ENCODE measurements at places on chromosomes 11 and 22.

DNA sequence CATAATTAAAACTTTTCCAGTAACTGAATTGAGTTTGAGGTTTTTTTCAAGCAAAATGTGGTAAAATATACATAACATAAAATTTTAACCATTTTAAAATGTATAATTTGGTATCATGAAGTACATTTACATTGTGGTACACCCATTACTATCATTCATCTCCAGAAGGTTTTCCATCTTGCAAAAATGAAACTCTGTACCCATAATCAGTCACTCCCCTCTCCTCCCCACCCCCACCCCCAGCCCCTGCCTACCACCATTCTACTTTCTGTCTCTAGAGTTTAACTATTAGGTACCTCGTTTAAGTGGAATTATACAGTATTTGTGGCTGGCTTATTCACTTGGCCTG, 63.7 kb downstream of the MICAL2 start:
- no peak for DNase-seq

DNA sequence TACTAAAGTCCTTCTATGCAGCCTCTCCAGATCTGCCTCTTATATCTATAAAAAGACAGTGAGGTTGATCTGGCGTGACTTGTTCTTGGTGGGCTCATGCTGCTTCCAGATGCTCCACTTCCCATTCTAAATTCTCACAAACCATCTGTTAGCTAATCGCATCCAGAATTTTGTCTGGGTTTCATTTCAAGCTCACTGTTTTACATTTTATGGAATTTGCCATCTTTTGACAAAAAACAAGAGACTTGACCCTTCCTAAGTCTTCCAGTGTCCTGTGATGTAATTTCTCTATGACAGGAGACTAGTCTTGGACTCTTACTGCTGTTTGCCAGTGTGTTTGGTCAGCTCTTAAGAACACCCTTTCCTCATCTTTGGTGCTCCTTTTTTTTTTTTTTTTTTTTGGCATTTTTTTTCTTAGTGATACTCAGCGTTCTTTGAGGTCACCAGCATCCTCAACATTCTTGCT, 23.0 kb downstream of the CRKL start:
- DNase-seq = no peak

DNA sequence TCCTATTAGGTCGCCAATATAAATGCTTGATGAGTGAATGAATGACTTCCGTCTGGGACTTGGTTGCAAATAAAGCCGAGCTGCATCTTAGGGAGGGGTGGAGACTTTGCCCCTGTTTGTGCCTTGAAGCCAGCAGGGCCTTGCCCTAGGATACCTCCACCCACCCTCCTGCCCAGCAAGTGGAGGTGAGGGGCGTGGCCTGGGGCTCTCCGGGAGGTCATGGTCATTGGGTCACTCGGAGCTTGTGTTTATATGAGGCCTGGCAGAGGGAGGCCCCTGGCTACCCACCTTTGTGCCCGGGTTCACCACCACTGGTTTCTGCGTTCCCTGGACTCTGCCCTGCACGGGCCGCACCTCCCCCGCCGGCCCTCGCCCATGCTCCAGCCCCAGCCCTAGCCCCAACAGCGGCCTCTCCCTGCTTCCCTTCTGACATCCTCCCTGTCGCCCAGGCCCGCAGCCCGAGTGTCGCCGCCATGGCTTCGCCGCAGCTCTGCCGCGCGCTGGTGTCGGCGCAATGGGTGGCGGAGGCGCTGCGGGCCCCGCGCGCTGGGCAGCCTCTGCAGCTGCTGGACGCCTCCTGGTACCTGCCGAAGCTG, 4.3 kb downstream of the MPST start:
- no peak for DNase-seq

GRCh38 chr11:1746511-1746931, 3.9 kb downstream of the IFITM10 start:
- no peak for DNase-seq

DNA sequence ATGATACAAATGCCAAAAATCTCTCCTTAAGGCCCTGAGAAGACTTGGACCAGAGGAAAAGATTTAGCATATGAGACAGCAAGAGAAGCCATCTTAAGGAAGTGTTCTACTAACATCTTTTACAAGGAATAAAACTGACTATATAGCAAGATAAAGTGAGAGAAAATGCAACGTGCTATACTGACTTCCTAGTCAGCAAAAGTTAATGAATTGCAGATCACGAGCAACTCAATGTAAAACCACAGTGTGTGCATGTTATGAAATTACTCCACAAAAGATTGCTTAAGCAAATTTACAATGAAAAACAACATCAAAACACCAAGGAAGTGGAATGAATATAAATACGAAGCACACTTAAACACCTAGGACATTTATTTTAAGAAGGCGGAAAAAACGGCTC, 187.5 kb downstream of the CADM1 start:
- no peak for DNase-seq

- no peak for DNase-seq
Measured at GRCh38 chr11:72041364-72042063, 38.8 kb downstream of the NUMA1 start.

GRCh38 chr22:40330086-40330485, 16.2 kb upstream of the ADSL start:
- no peak for DNase-seq

- no peak for DNase-seq
Measured at GRCh38 chr11:83159902-83160865, 3.3 kb downstream of the PCF11 start.

DNA sequence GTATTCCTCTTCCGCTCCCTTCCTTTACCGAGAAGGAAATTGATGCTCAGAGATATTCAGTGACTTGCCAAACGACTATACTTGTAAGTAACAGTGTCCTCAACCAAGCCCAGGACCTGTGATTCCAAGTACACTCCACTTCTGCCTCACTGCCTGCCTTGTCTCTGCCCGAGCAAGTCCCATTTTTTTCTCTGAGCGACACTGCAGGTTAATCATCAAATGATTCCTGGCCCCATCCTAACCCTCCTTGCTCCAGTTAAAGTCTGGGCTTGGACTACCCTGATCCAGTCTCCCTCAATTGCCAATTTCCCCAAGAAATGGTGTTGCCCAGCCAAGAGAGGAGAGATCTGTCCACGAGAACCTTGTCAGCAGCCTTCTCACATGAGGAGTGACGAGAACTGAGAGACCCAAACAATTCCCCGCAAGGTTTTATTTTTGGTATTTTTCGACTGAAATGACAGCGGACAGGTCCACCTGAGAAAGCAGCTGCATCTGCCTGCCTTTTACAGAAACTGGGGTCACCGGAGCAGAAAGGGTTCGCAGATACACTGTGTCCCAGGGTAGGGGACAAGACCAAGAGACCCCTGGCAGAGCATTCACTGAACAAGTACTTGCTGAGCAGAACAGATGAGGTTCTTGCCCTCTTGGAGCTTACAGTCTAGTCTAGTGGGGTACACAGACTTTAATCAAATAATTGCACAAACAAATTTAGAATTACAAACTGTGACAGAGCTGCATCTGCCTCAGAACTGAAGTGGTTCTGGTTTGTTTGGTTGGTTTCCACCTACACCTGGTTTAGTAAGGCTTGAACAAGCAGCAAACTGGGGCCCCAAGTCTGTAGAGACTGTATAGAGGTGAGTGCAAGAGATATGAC, 11.4 kb downstream of the POU2AF1 start:
- no peak for DNase-seq

DNA sequence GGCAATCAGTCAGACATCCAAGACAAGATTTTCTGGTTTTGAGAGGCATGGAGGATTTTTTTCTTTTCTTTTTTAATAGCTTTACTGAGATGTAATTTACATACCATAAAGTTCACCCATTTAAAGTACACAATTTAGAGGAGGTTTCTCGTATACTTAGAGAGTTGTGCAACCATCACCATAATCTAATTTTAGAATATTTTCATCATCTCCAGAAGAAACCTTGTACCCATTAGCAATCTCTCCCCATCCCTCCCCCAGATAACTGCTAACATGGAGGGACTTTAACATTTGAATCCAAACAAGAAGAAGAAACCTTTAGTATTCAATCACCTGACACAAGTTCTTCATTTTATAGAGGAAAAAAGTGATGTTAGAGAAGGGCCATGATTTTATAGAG, 83.6 kb downstream of the CLPB start:
- no peak for DNase-seq

GRCh38 chr11:6596239-6596877, 7.1 kb downstream of the RRP8 start:
- no peak for DNase-seq
